Left renal cortex interstitium (tissue), 4 donors: ENCODE measurements at places on chromosomes 1 and 21. TPM values are rescaled to one million over a fixed set of nuclear protein-coding genes. Genes with fewer than 3 reads are reported as not detected.

The F13B gene
- not detected for polyA plus RNA-seq

The SPATA21 gene
- 0.25 TPM for polyA plus RNA-seq

The NR5A2 gene
- 2.3 TPM for polyA plus RNA-seq

The GBP6 gene
- polyA plus RNA-seq: 0.05 TPM

The LCE1C gene
- polyA plus RNA-seq: not detected

The CZIB gene
- 84.6 TPM for polyA plus RNA-seq

The SPATA45 gene
- 1.5 TPM for polyA plus RNA-seq

The SYNC gene
- 1.2 TPM for polyA plus RNA-seq

The MPL gene
- polyA plus RNA-seq: 0.30 TPM

The PRDM16 gene
- polyA plus RNA-seq: 12.5 TPM

The TACSTD2 gene
- 53.8 TPM for polyA plus RNA-seq

The SLC6A9 gene
- 7.6 TPM for polyA plus RNA-seq

The SELENON gene
- 76.5 TPM for polyA plus RNA-seq

The FOXD3 gene
- 0.22 TPM for polyA plus RNA-seq

The GJA9 gene
- 0.51 TPM for polyA plus RNA-seq
